ENCODE measurements at places on chromosomes 5 and 9.
A peak's percentile ranks its signal among the peaks of the same experiment; 100 is the strongest.

GRCh38 chr5:154647114-154647760 is 107.9 kb upstream of the LARP1 start:
- DNase-seq, result peak; percentile 13

- no peak for DNase-seq
Measured at GRCh38 chr5:10360686-10361085, 7.2 kb downstream of the MARCHF6 start.

DNA sequence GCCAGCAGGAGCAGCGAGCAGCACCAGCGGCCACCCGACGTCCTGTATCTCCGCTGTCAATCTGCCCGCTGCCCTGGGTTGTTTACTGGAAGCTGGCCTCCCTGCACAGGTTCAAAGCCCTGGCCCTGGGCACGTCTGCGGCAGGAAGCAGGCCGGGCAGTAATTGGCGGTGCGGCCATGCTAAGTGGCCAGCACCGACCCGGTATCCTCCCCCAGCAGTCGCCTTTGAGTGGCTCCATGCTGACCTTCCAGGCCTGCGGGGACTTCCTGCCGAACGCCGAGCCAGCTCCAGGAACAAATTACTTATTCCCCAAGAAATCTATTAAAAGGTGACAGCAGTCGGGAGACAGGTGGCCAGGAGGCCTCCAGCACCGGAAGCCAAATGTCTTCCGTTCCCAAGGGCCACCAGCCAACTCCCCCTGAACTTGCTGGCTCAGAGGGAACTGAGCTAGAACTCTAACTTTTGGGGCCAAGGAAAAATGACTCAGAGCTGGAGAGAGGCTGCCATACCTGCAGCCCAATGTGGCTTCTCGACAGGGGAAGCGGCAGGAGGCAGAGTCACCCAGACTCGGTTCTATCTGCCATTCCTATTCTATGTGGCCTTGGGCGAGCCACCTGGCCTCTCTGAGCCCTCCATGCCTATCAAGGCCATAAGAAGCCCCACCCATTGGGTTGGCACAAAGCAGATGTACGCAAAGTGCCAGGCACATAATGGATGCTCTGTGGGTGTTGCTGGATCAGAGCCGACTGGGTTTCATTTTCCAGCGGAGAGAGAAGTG is 13.7 kb upstream of the PSMB7 start:
- no peak for DNase-seq

DNA sequence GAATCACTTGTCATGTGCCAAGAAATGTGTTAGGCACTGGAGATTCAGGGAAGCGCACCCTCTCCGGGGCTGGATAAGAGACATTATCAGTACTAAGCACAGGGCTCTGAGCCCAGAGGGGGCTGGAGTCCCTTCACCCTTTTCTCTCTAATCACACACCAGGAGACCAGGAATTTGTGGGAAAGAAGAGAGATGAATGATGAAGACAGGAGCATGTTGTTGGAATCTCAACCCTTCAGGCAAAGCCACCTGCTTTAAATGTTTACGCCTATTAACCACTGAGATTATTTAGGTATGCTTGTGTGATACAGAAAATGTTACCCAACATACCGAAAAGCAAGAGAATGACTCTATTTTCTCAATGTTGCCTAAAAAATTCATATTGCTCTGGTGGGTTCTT is 119.8 kb downstream of the ENTREP1 start:
- no peak for DNase-seq

GRCh38 chr5:167822241-167822640 is 469.2 kb upstream of the WWC1 start:
- peak; percentile 52 for DNase-seq

DNA sequence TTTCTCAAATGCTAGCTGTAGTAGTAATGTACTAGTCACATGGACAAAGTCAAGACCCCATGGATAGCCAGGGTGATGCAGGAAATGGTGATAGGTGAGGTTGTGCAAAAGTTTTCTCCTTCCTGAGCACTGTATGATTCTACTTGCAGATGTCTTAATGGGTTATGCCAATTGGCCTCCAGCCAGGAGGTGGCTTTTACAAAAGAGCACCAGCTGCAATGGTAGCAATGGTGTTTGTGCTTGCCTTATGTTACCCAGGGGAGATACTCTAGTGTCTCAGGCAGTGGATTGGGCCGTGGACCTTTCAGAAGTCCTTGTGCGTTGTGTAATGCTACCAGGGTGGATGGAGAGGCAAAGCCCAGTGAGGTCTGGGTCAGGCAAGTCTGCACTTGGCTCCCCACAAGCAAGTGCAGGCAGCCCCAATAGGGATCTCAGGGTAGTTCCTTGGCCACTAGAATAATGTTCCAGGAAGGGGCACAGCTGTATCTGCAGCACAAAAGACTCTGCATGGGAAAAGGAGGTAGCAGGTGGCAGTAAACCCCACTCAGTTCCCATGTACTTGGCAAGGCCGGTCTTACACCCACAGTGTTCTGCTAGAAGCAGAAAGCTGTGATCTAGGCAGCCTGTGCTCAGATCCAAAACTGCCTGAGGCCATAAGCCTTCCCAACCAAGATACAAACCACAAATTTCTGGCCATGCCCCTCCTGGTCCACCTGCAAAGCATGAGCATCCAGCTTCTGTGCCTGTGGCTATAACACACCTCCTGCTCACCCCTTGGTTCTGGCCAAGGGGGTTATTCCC is 46.4 kb upstream of the EDIL3 start:
- DNase-seq, result no peak

DNA sequence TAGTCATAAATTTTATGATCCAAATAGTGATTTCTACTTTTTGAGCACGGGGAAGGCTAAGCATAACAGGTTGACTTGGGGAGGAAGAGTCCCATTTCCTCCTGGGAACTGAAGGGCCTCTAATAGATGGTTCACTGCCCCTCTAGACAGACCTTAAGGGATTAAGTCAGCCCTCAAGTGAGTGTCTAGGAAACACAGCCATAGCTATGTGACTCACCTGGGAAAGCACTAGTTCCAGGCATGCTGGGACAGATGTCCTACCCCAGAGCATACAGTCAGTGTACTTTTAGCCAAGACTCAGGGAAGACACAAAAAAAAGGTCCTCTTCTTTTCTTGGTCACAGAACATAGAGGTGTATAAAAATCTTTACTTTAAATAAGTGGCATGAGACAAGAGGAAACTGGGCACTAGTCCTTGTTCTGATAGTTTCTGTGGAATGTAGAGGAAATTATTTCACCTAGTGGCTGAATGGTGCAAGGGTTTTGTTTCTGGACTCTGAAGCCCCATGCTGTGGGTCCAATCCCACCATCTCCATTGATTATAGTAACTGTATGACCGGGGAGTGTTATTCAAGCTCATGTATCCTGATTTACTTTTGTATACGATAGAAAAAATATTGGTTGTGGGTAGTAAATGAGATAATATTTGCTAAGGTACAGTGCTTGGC is 86.0 kb downstream of the NREP start:
- DNase-seq, result no peak

DNA sequence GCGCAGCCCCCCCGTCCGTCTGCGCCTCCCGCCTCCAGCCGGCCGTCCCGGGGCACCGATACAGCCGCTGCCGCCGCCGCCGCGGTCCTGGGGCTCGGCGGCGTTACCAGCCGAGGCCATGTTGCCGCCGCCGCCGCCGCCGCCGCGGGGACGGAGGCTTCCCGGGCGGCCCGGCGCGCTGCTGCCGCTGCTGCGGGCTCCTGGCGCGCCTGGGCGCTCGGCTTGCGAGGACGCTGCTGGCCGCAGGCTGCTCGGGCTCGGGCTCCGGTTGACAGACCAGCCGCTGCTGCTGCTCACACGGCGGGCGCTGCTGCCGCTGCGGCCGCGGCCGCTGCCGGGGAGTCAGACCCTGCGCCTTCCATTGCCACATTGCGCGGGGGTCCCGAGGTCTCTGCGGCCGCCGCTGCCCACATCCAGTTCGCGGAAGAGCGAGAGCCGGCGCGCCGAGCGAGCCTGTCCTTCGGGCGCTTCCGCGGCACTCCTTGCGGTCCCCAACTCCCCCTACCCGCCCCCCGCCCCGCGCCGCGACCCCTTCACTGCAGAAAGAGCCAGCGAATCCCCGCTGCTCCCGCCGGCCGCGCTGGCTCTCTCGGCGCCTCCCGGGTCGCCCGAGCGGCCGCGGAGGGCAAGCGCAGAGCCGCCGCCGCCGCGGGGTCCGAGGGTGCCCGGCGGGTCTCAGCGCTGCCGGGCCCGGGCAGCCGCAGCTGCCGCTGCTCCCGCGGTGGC is 8.4 kb downstream of the PTCH1 start:
- DNase-seq, result no peak

DNA sequence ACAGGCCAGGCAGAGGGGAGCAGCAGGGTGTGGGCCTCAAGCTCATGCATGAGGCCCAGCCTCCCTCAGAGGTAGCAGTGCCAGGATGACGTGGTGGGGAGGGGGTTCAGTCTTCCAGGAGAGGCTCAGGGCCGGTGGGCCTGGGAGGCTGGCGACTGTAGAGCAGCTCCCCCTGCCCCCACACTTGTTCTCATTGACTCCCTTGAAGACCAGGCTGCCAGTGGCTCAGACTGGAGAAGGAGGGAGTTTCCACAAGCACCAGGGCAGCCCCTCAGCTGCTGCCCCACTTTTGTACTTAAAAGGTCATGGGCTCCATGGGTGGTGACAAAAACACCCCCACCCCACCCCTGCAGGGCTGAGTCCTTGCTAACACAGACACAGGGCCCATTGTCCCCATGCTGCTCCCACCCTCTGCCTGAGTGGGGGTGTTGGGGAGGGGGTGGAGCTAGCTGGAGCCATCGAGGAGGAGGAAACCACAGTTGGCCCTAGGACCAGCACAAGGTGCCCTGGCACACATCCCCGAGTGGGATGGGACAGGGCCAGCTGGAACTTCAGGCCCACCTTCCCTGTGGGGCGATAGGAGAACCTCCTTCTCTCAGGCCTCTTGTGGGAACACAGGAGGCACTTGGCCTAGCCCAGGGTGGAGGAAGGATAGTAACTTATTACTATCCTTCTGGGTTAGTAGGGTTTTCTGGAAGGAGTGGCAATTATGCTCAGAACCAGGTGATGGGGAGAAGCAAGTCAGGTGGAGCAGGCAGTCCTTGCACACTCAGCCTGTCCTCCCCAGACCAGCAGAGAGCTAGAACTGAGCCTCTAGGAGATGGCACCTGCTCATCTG is 10.7 kb downstream of the PDLIM4 start:
- DNase-seq, result no peak

- DNase-seq, result no peak
Measured at GRCh38 chr5:107658528-107658927, 12.2 kb downstream of the EFNA5 start.

GRCh38 chr9:38233343-38233742 is 159.2 kb upstream of the ALDH1B1 start:
- DNase-seq, result no peak

DNA sequence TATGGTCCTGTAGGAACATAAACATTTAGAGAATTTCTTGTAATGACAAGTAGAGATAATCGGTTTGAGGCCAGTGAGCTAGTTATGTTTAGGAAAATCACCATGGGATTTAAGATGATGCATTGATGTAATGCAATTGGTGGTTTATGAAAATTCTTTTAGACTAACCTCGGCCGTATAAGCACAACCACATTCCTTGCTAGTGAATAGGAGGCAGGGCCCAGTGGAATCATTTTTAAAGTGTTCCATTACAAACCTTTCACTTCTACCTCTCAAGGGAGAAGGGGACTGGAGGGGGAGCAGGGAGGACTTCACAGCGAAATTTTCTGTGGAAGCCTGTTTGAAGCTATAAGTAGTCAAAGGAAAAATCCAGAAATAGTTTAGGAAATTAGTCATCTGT is 71.8 kb upstream of the NFIL3 start:
- DNase-seq, result peak; percentile 97

DNA sequence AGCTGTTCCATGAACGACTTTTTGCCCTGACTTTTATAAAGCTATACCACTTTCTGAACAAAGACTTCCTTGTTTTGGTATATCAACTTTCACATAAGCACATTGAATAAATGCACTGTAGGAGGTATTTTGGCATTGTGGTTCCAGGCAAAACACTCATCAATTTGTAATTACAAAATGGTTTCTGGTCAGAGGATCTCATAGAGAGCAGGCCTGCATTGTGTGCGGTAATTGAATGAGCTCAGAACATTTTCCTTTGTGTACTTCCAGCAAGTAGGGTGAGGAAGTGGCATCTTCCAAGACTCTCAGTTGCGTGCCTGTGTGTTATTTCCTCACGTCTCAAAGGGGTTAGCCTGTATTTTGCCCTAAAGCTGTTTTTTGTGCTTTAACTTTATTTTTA is 89.2 kb downstream of the PDE6A start:
- DNase-seq, result peak; percentile 75

GRCh38 chr5:53928641-53929040 is 368.2 kb downstream of the NDUFS4 start:
- DNase-seq, result no peak

DNA sequence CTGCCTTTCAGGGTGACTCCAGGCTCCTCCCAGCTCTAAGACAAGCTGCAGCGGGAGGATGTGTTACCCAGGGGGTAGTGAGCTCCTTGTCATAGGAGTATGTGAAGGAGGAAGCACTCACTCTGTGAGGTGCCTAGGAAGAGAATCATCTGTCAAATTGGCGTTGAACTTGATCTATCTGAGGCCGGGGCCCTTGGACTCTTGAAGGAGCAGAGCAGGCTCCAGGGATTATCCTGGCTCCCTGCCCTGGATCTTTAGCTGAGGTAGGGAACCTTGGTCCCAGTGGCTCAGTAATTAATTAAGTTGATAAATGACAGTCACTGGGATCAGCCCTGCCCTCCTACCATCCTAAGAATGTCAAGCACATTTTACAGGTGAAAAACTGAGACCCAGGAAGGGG is 15.5 kb downstream of the ADGRD2 start:
- no peak for DNase-seq

DNA sequence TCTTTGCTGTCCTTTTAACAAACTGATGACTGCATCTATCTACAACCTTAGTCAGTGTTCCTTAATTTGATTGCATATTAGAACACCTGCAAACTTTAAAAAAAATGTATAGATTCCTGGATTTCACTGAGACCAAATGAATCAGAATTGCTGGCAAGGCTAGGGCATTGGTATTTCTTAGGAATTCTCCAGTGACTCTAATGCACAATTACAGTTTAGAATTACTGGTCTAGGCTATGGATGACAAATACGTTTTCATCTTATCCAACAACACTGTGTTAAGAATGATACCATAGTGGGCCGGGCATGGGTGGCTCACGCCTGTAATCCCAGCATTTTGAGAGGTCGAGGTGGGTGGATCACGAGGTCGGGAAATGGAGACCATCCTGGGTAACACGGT is 545.9 kb upstream of the RIOK2 start:
- no peak for DNase-seq

- no peak for DNase-seq
Measured at GRCh38 chr9:110821064-110821463, 152.5 kb downstream of the MUSK start.

DNA sequence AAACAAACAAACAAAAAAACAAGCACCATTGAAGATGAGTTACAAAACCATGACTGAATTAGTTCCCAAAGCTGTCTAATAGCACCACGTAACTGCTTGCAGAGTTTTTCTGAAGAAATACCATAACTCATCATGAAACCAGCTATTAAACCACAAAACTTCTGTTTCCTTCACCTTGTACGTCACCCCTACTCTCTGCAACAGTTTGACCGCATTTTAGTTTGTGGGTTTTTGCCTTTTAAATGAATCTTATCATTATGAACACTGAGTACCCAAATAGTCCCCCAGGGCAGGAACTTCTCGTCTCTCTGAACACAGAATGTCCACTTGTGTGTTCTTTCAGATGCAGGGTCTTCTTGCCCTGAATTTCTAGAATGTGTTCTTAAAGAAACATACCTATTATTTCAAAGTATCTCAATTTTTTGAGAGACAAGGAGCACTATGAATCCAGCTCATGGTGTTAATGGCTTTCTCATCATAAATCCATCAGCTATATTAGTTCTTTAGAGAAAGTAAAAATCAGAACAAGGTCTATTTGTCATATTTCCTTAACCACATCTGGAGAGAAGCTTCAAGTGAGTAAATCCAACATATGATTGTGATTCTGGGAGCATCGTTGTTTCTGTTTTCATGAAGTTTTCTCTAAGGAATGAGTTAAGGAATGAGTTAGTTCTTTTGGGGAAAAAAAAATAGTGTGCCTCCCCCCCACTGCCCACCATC is 210.6 kb downstream of the AUH start:
- DNase-seq, result peak; percentile 93
